ENCODE measurements at places on chromosomes 6 and 20.

DNA sequence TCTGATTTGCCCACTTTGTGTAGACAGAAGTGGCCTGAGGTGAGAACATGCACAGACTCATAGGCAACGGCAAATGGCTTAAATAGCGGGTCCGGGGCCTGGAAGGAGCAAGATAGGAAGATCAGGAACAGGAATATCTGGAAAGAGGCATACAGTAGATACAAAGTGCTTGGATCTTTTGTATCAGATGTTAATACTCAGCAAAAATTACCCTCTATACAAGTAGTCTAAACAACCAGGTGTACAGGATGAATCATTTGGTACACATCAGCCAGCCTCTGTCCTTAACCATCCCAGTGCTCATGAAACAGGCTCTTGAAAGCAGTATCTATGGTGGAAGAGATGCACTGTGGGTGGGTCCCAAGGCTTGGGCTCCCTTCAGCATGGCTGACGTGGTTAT, 28.9 kb upstream of the HLA-C start:
- no peak for DNase-seq

DNA sequence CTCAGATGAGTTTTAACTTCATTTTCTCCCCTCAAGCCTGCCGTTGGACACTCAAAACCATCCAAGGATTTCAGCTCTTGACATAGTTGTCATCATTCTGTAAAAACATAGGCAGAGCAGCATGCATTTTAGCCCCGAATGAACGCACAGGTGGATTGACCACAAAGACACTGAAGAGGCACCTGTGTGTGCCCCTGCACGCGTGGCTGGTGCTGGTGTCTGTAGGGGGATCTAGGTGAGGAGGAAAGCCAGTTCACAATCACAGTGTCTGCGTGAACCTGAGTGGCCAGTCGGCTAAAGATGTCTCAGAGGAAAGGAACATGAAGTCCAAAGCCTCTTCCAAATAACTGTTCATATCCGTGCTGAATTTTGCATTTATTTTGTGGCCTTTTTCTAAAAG, 309.2 kb downstream of the QKI start:
- DNase-seq = no peak

- no peak for DNase-seq
Measured at GRCh38 chr6:162448294-162448693, 279.3 kb downstream of the PRKN start.

GRCh38 chr6:11144393-11144851, 32.9 kb upstream of the ERVFRD-1 start:
- no peak for DNase-seq

DNA sequence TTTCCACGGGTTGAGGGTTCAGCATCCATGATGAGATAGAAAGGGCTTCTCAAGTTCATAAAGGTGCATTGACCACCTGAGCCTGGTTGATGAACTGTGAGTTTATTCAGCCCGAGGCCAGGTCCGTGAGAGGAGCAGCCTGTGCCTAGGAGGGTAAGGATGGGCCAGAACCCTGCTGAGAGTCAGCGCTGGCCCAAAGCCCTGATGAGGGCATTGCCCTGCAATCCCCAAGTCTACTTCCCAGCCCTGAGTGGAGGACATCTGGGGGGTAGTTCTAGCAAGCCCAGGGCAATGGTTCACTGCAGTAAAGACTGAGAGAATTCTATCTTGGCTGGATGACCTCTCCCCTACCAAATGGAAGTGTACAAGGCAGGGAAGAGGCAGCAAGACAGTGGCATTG, 123.3 kb upstream of the NXT1 start:
- no peak for DNase-seq

- no peak for DNase-seq
Measured at GRCh38 chr6:36350082-36350481, 13.4 kb upstream of the BNIP5 start.

DNA sequence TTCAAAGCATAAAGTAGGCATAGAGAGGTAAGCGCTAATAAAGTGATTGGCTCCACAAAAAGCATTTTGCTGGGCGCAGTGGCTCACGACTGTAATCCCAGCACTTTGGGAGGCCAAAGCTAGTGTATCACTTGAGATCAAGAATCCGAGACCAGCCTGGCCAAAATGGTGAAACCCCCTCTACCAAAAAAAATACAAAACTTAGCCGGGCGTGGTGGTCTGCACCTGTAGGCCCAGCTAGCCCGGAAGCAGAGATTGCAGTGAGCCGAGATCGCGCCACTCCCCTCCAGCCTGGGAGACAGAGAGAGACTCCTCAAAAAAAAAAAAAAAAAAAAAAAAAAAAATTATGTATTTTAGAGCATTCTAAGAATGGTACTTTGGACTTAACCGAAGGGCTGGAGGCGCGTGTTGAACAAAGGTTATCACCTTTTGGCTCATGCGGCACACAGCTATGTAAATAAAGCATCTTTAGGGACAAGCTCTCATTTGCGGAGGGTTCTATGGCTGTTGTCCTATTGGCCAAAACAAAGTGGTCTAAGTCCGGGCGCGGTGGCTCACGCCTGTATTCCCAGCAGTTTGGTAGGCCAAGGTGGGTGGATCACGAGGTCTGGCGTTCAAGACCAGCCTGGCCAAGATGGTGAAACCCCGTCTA, 17.4 kb downstream of the HFE start:
- DNase-seq = no peak

GRCh38 chr20:36101192-36101591, 53.3 kb upstream of the EPB41L1 start:
- no peak for DNase-seq

DNA sequence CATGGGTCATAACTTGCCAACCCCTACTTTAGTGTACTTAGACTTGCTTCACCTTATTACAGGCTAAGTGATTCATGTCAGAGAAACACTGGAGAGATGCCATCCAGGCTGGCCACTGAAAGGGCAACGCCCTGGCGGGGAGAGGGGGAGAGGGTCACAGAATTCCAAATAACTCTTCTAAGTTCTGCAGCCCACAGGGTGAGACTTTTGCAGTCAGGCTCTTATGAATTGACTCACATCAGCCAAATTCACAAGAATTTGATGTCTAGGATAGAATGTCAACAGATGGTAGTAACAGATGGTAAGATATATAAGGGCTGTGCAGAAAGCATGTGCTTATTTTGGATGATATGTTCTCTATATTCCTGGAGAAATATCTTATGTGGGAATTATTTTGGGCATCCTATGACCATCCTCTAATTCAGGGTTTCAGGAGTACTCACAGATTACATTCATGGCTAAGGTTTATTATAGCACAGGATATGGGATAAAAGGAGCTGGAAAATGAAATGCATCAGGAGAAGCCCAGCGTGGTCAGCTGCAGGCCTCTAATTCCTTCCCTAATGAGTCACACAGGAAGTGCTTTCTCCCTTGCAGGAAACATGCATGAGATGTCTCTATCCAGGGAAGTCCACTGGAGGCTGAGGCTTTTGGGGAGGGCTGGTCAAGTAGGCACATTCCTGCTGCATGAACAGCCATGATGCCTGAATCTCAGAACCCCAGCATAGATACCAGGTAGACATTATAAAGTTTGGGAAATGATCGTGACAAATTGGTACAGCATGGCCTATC, 58.7 kb upstream of the RIN2 start:
- DNase-seq = no peak

DNA sequence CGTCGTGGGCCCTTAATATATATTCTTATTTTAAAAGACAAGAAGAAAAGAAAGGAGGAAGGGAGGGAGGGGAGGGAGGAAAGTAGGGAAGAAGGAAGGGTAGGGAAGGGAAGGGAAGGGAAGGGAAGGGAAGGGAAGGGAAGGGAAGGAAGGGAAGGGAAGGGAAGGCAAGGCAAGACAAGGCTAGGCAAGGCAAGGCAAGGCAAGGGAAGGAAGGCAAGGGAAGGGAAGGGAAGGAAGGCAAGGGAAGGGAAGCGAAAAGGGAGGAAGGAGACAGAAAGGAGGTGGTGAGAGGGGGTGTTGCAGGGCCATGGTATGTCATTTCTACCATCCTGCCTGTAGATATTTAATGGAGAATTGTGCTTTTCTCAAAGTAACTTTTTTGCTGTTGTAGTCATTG, 83.9 kb upstream of the BTBD3 start:
- DNase-seq = no peak

- DNase-seq = no peak
Measured at GRCh38 chr6:134172020-134172705, 119.7 kb upstream of the SLC2A12 start.

GRCh38 chr6:54204921-54205591, 93.8 kb downstream of the MLIP start:
- no peak for DNase-seq

DNA sequence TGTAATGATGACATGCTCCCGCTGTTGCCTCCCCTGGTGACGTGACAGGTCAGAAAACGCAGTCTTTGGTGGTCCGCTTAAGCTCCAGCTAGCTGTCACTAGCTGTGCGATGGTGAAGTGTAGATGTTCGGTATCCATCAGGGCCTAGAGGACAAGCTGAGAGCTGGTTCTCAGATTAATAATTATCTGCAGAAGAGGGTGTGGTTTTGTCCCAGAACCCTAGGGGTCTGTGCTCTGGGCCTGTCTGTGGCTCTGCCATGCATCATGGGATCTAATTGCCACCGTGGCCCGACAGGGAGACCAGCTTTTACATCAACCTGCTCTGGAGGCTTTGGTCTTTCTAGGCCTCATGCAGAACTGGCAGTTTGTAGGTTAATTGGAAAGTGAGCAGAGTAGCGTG, 34.1 kb downstream of the ERMARD start:
- no peak for DNase-seq

DNA sequence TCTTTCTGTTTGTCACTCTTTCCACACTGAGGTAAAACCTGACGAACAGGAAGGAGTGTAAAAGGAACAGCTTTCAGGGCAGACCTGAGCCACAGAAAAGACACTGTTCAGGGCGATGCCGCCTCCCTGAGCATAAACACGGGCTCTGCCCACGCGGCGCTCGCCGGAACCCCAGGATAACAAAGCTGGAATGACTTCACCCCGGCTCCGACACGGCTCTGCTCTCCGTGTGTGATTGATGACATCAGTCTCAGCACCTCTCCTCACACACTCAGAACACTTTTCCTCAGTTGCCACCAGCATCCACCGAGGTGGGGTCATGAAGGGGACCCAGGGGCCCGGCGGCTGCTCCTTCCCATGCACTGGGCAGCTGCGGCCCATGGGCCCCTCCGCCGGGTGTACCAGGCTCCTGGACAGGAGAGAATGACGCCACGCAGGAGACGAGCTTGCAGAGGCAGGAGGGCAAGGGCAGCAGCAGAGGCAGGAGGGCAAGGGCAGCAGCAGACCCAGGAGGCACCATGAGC, 43.6 kb downstream of the DLL1 start:
- DNase-seq = no peak

DNA sequence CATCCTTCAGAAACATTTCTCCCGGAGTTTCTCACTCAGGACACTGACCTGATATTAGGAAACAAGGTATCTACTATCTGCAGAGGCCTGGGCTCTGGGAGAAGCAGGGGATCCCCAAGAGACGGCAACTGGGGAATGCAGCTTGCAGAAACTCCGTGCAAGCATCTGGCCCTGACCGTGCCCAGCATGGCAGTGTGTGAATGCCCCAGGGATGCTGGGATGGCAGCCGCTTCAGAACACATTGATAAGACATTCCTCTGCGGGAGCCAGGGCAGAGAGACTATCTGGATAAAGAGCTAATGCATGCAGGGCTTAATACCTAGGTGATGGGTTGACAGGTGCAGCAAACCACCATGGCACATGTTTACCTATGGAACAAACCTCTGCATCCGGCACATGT, 55.4 kb downstream of the NFATC2 start:
- no peak for DNase-seq

DNA sequence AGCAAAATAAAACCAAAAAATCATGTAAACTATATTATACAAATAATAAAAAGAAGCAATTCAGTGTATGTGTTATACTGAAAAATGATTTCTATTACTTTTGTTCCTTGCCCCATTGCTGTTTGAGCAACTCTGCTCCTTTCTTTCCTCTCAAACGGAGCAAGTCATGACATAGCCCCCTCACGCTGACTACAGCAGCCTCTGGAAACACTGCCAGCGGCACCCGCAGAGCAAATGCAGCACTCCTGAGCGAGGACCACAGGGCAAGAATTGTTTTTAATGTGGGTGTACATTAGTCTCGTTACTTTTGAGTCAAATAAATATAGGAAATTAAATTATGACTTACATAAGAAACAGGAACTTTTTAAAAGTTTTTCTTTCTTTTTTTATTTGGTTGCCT, 350.1 kb upstream of the HSF2 start:
- DNase-seq = no peak

- no peak for DNase-seq
Measured at GRCh38 chr6:99603421-99604165, 3.0 kb upstream of the PRDM13 start.
